ENCODE measurements at places on chromosomes 3 and 15.

DNA sequence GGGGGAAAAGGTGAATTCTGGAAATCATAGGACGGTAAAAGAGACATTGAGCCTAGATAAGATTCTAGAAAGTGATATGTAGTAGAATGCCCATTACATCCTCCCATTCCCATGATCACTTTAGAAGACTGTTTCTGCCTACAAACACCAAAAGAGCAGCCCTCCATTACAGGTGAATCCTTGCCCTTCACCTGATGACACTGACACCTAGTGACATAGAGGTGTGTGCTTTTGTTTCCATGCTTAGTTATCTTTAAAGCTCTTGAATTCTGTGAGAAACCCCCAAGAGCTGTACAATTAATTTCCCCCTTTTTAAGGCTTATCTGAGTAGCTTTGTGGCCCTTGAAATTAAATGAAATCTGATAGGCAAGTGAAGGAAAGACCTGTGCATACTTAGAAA is 8.3 kb upstream of the BBX start:
- DNase-seq, result no peak

GRCh38 chr3:170049146-170050000 is 11.6 kb downstream of the GPR160 start:
- no peak for DNase-seq

GRCh38 chr3:193701953-193702635 is 109.1 kb downstream of the OPA1 start:
- no peak for DNase-seq

- DNase-seq, result no peak
Observed at GRCh38 chr15:98126326-98127085, 166.0 kb downstream of the ARRDC4 start.

DNA sequence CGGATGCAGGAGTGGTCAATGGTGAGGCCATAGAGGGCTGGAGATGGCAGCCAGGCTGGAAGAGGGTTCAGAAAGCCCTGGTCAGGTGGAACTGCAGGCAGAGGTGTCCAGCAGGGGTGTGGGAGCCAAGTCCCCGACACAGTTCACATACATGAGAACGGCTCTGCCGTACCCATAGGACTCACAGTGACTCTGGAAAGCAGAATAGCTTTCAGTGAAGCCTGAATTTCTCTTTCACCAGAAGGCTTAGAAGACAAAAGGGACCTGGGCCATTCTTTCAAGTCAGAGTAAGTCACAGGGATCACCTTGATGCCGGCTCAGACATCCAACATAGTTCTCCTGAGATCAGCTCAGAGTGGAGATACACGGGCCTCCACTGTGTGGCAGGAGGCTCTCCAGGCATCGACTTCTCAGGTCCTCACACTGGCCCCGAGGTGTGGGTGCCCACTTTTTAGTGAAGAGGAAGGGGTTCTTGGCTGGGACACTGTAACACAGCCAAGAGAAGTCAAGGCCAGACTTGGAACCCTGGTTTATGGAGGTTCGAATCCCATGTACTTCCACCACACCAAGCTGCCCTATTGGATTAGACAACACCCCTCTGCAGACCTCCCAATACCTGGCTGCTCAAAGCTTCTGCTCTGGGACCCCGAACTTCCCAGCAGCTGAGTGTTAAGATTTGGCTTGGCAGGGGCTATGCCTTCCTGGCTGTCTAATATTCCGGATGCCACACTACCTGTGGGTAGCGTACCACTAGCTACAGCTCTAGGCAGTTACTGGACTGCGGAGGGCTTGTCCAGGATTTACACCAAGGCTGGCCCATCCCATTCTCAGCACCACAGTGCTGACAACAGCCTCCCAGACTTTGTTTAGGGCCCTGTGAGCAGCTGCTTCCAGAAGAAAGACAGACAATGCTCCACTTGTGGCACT is 40.4 kb upstream of the RAB6B start:
- no peak for DNase-seq

DNA sequence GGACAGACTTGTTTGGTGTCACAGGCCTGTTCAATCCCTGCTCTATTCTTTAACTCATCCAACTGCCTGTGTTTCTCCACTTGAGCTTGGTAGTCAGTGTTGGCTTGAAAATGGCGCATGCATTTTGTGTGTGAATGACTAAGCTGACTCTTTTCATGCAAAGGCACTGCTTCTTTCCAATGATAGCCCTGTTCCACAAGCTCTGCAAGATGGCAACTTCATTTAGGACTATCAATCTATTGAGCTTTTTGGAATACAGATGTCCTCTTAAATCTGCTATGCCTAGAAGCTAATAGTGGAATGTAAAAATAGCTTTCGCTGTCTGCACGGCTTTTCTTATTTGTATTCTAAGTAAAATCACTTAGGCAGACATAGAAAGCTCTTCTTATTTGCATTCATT is 33.6 kb upstream of the SYNPR start:
- DNase-seq, result no peak

GRCh38 chr15:101492766-101493692 is 3.5 kb upstream of the PCSK6 start:
- DNase-seq, result no peak

- no peak for DNase-seq
Observed at GRCh38 chr3:161043336-161044035, 61.7 kb downstream of the B3GALNT1 start.

DNA sequence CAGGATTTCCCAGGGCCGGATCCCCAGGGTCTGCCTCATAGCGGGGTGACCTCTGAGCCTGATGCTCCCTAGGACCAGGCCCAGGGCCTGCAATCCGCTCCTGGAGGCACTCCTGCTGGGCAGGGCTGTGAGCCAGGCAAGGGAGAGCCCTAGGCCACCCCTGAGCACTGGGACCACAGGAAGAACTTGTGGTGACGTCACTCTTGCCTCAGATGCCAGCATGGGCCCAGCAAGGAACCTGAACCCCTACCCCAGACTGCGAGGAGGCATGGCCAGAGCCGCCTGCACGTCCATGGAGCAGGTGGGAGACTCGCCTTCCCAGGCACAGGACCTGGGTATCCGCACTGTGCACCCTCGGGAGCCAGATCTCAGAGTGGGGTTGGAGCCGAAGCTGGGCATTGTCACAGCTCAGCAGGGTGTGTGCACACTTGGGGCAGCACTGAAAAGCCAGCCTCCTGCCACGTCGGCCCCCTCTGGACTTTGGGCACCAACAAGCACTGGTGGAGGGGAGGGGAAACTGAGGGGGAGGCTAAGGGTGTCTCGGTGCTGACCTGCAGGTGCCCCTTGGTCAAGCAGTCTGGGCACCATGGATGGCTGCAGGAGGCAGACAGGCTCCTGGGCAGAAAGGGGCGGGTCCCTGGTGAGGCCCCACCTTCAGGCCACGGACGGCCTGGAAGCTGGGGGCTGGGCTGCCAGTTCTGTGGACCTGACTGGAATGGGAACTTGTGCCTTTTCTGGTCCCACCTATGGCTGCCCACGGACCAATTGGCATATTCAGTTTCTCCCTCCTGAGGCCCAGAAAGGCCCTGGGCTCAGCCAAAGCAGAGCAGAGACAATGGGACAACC is 49.3 kb downstream of the SLC6A20 start:
- DNase-seq, result no peak
